RKO (cell line): ENCODE measurements at places on chromosomes 5 and 9.

DNA sequence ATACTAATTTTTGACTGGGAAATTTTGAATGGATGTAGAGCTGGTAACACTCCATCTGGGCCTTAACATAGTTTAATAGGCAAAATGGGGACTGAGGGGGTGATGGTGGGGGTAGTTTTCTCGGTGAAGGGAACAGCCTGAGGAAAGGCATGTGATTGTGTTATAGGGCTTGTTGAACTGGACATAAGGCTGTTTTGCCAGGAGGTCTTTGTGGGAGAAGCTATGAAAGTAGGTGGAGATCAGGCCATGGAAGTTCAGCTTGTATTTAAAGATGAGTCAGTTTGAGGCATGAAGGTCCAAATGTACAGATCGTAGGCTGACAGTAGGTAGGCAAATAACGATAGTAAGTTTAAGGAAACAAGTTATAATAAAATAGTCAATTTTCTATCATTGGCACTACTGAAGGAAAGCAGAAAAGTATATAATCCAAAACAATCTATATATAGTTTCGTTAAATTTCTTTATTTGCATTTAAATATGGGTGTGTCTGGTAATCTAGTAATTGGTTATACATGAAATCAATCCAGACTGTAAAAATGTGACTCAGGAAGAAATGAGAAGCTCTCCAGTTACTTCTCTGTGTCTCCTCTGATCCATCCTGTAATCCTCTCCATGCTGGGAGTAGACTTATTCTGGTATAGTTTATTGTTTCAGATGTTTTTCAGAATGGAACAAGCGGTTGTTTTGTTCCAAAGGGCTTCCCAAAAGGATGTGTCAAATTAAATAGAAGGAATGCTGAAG is 2.8 kb downstream of the CSNK1G3 start:
- no peak for DNase-seq

DNA sequence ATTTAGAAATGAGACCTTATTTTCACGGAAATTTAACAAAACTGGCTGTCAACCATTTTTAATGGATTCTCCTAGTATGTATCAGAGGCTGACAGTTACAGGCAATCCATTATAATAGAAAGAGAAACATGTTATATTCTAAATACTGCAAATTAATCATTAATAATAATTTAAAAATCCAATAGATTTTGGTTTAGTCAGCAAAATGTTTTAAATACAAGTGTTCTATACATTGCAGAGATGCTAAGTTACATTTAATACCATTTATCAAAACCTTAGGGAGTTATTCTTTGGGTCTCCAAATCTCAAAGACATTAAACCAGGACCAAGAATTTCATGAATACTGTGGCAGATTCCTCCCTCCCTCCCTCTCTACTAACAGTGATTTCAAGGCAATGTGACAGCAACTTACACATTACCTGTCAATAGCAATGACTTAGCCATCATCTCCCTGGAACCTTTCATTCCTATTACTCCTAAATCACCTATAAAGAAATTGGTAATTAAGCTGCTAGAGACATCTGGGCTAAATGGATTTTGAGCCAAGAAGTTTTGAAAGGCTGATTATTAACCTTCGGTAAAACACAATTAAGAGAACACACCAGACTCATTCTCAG is 768.5 kb upstream of the DMAC1 start:
- no peak for DNase-seq

- DNase-seq = no peak
Measured at GRCh38 chr5:96408210-96408777, 24.8 kb downstream of the PCSK1 start.

DNA sequence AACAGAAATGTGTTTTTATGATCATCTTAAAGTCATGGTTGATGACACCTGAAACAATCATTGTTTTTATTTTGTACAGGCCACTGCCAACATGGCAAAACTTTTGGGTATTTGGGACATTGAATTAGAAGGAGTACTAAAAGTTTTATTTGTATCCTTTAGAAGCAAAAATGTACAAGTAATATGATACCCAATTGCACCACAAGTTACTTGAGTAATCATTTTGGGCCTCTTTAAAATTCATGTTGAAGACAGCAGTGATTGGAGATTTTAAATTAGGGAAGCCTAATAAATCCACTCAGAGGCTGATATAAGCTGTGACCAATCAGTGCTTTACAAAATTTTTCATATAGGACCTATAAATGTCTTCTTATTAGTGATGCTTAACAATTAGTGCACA is 212.9 kb downstream of the MARCHF11 start:
- DNase-seq = no peak

DNA sequence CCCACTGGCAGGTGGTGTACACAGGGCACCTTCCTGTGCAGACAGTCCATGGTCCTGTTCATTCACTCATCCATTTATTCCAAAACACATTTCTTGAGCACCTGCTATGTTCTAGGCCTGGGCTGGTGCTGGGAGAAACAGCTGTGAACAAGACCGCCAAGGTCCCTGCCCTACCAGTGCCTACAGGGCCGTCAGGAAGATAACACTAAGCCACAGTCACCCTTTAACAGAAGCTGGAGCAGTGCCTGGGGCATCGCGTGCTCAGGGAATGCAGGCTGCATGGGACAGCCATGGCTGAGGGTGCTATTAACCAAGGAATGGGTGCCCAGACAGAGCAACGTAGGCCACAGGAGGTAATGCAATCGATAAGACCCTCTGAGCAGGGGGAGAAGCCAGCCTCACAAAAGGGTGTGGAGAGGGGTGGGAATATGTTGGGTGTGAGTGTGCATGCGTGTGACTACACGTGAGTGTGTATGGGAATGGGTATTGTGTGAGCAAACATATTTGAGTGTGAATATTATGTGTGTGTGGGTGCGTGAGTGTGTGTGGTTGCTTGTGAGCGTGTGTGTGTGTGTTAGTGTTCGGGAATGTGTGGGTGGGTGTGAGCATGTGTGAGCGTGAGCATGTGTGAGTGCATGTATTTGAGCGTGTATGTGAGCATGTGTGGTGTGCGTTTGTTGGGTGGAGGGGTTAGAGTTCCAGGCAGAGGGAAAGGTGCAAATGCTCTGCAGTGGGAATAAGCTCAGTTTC is 19.1 kb downstream of the DUSP1 start:
- DNase-seq = no peak

GRCh38 chr5:57486027-57486602 is 3.5 kb upstream of the ACTBL2 start:
- no peak for DNase-seq

GRCh38 chr5:74164725-74165235 is 475.7 kb downstream of the ENC1 start:
- DNase-seq = no peak

DNA sequence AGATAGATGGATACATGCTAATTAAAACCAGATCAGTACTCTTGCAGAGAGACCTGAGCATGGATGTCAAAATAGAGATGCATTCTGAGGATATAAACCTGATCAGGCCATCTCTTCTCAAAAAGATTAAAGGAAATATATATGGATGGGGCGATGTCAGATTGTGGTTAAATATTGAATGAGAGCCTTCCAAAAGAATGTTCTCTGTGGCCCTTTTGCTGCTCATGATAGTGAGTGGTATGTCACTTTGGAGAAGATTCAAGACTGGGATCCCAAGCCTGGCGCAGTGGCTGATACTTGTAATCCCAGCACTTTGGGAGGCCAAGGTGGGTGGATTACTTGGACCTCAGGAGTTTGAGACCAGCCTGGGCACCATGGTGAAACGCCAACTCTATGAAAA is 20.5 kb downstream of the ZNF131 start:
- no peak for DNase-seq

GRCh38 chr9:21848615-21849014 is 46.2 kb downstream of the MTAP start:
- DNase-seq = no peak

DNA sequence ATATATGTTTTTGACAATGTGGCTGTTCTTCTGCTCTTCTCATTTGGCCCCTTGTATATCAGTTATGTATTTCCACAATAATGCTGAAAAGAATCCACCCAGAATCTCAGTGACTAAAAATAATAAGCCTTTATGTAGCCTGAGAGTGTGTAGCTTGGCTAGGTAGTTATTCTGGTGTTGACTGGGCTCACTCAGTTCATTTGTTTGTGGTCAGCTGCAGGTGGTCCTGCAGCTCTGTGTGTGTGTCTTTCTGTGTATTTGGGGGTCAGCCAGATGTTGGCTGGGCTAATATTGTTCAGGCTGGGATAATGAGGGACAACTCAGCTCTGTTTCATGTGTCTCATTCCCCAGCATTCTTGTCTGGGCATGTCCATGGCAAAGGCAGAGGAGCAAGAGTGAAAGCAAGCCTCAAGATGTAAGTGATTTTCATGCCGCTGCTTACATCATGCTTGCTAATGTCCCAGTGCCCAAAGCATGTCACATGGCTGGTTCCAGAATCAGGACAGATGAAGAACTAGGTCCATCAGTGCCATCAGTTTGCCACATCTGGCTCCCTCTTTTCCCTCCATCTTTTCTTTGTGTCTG is 162.8 kb downstream of the KCTD16 start:
- DNase-seq = no peak

DNA sequence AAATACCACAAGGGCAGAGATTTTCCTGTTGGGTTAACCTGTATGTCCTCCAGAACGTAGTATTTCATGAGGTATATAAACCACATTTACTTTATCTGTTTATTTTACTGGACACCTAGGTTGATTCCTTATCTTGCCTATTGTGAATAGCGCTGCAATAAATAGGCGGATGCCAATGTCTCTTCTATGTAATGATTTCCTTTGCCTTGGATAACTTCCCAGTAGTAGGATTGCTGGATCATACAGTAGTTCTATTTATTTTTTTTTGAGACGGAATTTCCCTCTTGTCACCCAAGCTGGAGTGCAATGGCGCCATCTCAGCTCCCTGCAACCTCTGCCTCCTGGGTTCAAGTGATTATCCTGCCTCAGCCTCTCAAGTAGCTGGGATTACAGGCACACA is 15.6 kb upstream of the TUT7 start:
- DNase-seq = no peak

- DNase-seq = no peak
Measured at GRCh38 chr5:175691761-175692160, 33.9 kb downstream of the HRH2 start.

- no peak for DNase-seq
Measured at GRCh38 chr5:161305601-161306000, 240.9 kb downstream of the GABRB2 start.
